Kidney (tissue), 22 donors: ENCODE measurements at places on chromosomes 5 and 9.

- DNase-seq: no peak
Observed at GRCh38 chr5:96196890-96197289, 235.2 kb upstream of the ELL2 start.

DNA sequence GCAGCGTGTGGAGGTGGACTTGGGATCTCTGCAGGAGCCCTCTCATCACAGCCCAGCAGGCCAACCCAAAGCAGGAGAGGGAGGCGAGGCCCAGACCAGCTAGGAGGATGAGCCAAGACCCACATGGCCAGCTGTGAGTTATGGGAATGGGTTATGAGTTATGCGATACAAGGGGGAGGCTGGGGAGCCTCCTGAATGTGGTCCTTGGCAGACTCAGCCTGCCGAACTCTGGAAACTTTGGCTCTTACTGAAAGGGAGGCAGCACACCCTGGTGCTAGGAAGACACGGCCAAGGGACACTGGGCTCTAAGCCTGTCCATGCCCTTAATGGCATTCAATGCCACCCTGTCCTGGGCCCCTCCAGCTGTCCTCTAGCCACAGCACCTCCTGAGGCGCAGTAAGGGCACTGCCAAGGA lies 7.7 kb upstream of the VAV2 start:
- no peak for DNase-seq

DNA sequence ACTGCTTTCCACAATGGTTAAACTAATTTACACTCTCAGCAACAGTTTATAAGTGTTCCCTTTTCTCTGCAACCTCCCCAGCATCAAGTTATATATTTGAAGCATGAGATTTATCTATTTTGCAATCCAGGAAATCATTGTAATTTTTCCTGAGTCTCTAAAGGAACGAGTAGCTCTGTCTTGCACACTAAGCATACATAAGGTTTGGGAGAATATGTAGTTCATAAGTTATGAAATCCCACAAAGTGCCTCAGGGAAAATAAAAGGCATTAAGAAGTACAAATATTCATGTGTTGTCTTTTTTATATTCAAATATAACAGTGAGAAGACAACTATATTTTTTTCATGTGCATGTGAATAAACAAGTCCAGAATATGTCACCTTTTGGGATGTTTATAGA lies 377.1 kb upstream of the RORB start:
- DNase-seq: no peak

- peak; percentile 20 for DNase-seq
Observed at GRCh38 chr9:136055715-136056545, 39.2 kb downstream of the NACC2 start.

GRCh38 chr5:114419067-114419388 lies 57.2 kb downstream of the KCNN2 start:
- DNase-seq: no peak

DNA sequence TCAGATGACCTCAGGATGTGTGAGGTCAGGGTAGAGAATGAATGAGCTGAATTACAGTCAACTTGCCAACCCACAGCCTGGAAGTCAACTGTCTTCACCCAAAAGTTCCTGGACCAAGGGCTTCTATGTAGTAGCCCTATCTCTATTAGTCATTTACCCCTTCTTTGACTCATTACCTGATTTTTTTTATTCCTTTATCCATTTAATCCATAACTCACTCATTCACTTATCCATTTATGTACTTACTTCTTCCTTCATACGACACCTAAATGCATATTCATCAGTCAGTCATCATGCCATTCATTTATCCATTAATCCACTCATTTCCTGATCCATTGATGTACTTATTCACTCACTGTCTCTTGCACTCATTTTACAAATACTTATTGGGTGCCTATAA lies 212.7 kb downstream of the PAPPA start:
- DNase-seq: no peak

DNA sequence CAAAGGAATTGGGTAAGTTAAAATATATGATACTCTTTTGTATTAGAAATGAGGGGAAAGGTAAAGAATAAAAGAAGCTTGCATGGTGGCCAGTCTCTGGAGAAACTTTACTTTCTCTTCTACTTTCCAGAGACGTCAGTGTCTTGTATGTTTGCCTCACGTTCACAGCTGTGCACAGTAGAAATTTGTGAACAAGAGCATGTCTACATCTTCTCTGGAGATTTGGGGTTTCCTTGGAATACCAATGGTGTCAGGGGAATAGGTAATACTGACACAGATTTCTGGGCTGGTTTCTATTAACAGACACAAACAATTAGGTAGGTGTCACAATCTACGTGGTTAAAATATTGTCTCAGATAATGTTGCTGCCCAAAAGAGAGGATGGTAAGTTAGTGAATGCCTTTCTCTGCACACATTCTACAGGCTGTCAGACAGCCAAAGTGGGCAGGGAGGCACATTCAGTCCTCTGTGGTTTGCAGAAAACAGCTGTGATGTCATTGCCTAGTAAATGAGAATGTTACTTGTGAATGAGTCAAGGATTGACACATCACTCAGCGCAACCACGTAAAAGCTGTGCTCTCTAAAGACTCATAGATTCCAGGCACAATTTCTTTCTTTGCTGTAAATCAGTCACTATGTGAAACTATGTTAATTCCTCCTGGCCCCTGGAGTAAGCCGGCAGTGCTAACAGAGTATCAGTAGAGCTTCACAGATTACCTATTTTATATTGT lies 397.1 kb downstream of the MAN2A1 start:
- DNase-seq: no peak

- DNase-seq: no peak
Observed at GRCh38 chr9:100589582-100589981, 11.7 kb downstream of the CAVIN4 start.

DNA sequence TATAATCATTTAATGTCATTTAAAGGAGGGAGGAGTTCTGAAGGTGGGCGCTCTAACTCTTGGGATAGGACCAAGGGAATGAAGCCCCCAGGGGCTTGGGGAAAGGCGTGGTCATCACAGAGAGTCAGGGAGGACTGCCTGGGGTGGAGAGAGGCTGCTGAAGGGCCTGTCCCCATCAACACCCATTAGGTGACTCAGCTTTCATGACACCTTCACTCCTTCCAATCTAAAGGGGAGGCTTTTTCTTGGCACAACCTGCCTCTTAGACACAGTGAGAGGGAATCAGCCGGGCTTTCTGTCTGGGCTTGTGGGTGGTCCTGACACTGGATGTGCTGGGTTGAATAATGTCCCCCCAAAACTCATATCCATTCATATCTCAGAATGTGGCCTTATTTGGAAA lies 31.4 kb upstream of the ANKRD33B start:
- DNase-seq: no peak

- peak; percentile 51 for DNase-seq
Observed at GRCh38 chr9:126499005-126499910, 114.5 kb upstream of the LMX1B start.

- DNase-seq: no peak
Observed at GRCh38 chr5:97225222-97225621, 42.2 kb upstream of the RIOK2 start.

- no peak for DNase-seq
Observed at GRCh38 chr9:130291474-130291873, 25.9 kb downstream of the HMCN2 start.

DNA sequence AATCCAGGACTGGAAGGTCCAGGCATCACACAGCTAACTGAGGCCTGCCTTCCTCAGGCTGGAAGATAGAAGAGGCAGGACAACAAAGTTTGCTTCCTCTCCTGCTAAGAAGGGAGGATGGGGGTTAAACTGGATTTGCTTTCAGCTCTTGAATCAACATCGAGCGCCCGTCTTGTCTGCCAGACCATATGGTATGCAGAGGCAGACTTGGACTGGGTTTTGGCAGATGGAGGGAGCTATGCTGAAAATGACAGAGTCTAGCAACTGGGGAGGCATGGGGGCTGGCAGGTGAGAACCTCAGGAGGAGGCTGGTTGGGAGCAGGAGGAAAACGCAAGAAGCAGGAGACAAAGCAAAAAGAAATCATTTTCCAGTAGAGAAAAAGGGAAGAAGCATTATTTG lies 289.5 kb upstream of the IL12B start:
- DNase-seq: no peak

DNA sequence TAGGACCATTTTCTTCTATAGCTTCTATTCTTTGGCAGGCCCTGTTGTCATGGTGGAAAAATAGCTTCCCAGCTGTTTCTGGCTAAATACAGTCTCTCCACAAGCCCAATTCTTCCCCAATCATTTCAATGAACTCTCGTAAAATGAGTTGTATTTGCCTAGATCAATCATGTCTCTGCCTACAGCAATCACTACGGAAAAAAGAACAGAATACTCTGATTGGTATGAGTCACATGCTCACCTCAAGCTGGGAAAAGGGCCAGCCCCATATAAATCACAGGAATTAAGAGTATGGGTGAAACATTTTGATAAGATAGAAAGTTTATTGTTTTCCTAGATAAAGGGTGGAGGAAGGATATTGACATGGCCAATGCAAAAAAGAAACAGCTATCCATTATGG lies 711.4 kb downstream of the EFNA5 start:
- no peak for DNase-seq

GRCh38 chr5:94389515-94389899 lies 228.9 kb downstream of the KIAA0825 start:
- no peak for DNase-seq

DNA sequence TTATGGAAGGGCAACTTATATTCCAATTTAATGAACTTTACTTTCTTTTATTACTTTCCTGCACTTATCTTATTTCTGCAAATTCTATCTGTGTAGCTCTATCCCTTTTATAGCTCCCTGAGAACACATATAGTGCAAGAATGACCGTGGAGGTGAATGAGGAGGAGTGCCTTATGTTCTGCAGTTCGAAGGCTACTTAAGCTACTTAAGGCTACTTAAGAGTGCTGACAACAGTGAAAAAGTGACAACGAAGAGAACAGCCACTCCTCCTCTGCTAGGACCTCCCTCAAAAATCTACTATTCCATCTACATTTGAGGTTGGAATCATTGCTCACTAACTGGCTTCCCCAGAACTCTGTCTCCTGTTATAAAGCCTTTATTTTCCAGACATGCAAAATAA lies 1365.7 kb upstream of the C9orf72 start:
- no peak for DNase-seq

- DNase-seq: no peak
Observed at GRCh38 chr9:8234316-8234715, 434.7 kb upstream of the DMAC1 start.

DNA sequence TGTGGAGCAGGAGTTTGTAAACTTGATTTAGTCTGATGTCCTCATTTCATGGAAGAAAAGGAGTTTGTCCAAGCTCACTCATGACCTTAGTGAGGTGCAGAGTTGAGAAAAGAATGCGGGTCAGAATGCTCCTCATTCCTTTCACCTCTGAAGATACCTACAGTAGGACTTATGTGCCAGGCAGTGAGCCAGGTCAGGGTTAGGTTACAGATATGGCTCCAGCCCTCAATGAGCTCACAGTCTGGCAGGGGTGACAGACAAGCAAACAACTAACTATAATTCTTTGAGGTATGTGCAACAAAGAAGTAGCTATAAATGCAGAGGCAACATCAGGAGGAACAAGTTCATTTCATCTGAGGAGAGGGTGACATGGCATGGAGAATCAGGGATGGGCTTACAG lies 102.5 kb downstream of the SPATA31D1 start:
- no peak for DNase-seq

- DNase-seq: no peak
Observed at GRCh38 chr5:127517110-127517479, 345 bp upstream of the PRRC1 start.
